ENCODE measurements at places on chromosomes 4 and X.

- no peak for DNase-seq
Measured at GRCh38 chrX:10174810-10175209, 18.0 kb downstream of the CLCN4 start.

GRCh38 chrX:54482839-54483593, 13.0 kb downstream of the FGD1 start:
- no peak for DNase-seq

DNA sequence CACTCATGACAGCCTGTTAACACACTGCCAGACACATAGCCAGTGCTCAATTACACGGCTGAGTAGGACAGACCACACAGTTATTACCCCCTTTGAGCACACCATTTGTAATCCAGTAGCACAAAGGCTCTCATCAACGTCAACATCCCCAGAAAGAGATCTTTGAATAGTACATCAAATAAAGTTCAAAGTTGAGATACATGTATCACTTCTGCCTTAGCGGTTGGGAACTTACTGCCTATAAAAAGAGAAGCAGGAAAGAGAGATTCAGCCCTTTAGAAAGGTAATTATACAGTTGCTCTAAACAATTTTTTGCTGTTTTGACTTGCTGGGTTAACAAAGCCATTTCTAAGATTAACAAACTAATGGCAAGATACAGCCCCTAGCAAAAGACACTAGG, 16.2 kb downstream of the ANXA5 start:
- DNase-seq = no peak

GRCh38 chr4:113694008-113694407, 67.5 kb downstream of the CAMK2D start:
- DNase-seq = no peak

- DNase-seq = no peak
Measured at GRCh38 chr4:108141213-108141950, 27.4 kb downstream of the LEF1 start.

DNA sequence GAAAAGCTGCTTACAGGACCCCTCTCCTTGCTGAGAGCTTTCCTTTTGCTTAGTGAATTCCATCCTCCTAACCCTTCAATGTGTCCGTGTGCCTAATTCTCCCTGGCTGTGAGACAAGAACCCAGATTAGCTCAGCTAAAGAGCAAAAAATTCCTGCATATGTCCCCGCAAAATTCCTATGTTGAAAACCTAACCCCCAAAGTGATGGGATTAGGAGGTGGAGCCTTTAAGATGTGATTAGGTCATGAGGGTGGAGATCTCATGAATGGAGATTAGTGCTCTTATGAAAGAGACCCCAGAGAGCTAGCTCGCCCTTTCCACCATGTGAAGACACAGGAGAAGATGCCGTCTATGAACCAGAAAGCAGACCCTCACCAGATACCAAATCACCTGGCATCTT, 503.0 kb upstream of the DIAPH2 start:
- DNase-seq = no peak

- no peak for DNase-seq
Measured at GRCh38 chr4:1376391-1376840, 29.4 kb downstream of the UVSSA start.

DNA sequence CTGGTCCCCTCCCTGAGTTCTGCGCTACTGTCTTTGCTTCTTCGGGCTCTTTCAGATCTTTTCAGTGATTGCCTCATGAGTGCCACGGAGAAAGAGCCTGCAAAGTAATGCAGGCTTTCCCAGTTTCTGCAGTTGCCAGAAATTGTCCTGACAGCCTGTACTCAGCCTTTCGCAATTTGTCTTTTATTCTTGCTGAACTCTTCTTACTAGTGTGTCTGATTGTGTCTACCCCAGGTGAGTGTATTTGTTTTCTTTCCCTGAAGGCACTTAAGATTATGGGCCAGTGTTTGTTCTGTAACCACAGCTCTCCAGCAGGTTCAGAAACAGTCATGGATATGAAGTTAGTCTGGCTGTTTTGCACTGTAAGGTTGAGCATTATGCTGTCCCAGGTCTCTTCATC, 47.1 kb downstream of the FAM193A start:
- DNase-seq = peak; percentile 83

DNA sequence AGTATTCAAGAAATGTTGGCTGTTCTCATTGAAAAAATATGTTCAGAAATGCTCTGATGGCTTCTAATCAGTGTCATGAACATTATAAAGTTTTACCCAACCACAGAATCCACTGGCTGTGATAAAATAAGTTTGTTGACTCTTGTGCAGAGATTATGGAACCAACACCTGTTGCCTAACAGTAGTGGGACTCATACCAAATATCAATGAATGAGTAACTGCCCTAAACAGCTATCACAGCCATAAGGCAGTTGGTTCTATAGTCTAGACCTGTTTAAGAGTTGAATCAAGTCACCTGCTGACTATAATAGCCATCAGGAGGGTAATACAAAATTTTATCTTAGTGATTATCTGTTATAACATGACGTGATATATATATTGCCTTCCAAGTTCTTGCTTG, 168.3 kb downstream of the ATOH1 start:
- DNase-seq = no peak

DNA sequence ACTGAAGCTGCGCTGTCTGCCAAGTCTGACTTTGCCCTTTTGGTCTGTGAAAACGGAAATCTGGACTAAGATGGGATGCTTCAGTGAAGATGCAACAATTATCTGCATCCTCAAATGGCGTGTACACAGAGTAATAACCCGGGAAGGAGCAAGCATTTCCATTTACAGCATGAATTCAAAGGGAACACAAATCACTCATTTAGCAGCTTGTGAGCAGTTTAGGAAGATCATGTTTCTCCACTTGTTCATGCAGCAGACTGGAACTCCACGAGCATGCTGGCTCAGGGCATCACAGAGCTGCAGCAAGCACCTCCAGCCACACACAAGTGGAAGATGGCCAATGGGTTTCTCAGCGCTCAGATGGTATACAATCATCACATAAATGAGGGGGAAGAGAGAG, 175.5 kb downstream of the NLGN4X start:
- DNase-seq = peak; percentile 90

DNA sequence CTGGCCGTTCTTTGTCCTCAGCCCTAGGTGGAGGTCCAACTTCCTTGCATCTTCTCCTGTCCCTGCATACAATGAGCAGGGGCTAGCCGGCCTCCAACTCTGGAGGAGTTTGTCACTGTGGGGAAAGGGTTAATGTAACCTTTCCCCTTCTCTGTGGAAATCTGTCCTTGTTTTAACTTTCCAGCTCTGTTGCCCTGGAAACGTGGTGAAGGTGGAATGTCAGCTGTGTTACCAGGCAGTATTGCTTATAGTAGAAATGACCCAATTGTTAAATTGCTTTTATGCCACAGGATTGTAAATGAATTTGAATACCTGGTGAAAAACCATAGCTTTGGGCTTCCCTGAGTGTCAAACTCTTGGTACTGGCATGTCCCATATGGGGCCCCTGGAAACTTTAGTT, 131.6 kb upstream of the SCML1 start:
- DNase-seq = no peak

- peak; percentile 78 for DNase-seq
Measured at GRCh38 chr4:61407642-61408618, 207.8 kb downstream of the ADGRL3 start.

GRCh38 chr4:181077341-181077740, 1165.9 kb upstream of the TENM3 start:
- DNase-seq = no peak

GRCh38 chr4:47704693-47705325, 133.1 kb downstream of the CORIN start:
- peak; percentile 22 for DNase-seq

DNA sequence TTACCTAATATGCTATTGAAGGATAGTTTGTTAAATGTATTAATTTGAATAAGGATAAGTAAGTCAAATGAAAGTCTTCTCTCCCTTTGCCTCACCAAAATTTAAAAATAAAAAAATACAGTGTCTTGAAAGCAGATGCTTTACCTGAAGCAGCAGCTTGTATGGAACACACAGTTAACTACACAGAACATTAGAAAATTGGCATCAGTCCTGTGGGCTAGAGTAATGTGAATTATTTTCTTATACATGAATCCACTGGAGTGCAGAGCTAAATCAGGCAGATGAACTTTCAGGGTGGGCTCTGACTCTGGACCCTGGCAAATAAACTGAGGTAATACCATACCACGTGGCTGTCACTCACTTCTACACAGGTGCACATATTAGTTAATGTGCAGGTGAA, 348.0 kb downstream of the FSTL5 start:
- no peak for DNase-seq

DNA sequence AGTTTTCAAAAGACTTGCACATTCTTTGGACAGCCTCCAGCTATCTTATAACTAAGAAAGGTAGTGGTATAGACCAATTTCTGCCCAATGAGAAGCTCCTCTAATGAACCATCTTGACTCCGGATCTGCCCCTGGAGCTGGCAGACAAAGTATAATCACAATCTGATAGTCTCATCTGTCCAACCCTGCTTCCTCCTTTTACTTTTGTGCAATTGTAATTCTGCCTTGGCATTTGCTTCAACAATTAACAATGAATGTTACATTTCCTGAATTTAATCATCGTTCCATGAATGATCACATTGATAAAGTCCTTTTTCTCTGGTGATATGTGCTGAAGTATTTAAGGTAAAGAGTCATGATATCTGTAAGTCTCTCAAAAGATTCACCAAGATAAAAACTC, 27.8 kb downstream of the FRYL start:
- DNase-seq = no peak

DNA sequence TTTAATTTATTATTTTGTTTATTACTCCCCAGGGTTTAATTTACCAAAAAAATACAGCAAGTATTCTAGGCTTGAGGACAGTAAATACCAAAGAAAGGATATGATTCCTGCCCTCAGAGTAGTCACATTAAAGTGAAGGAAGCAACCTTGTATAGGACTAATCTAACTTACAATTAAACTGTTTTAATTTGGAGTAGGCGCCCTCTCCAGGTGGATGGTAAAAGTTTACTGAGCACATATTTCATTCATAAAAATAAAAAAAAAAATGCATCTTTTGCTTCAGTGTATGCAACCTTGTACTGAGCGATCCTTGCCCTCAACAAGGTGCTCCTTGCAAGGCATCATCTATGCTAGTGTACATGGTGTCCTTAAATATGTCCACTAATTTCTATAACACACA, 72.0 kb upstream of the MAGEB16 start:
- DNase-seq = no peak

- no peak for DNase-seq
Measured at GRCh38 chr4:17260166-17260907, 251.6 kb downstream of the QDPR start.

- no peak for DNase-seq
Measured at GRCh38 chr4:94519019-94519418, 67.3 kb downstream of the PDLIM5 start.

- no peak for DNase-seq
Measured at GRCh38 chr4:149952101-149952500, 126.1 kb upstream of the DCLK2 start.

- DNase-seq = peak; percentile 17
Measured at GRCh38 chrX:40201329-40201885, 103.6 kb upstream of the BCOR start.

DNA sequence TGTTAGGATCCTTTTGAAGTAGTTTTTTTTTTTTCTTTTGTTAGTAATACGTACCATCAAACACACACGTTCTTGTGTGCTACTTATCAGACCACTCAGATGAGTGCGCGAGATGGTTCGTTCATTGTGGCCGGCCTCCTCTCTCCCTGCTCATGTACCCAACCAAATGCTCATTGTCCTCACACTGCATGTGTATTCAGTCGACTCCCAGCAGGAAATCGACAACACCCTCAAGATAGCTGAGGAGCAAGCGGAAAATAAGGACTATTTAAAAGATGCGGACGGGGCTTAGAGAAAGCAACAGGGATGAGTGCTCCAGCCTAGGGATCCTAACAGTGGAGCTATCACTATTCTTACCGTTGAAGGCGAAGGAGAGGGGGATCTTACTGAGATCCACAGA, 72.9 kb upstream of the GUCY1A1 start:
- no peak for DNase-seq

- DNase-seq = no peak
Measured at GRCh38 chr4:84678976-84679744, 96.2 kb downstream of the CDS1 start.

GRCh38 chrX:132710656-132711155, 221.9 kb upstream of the MBNL3 start:
- no peak for DNase-seq

DNA sequence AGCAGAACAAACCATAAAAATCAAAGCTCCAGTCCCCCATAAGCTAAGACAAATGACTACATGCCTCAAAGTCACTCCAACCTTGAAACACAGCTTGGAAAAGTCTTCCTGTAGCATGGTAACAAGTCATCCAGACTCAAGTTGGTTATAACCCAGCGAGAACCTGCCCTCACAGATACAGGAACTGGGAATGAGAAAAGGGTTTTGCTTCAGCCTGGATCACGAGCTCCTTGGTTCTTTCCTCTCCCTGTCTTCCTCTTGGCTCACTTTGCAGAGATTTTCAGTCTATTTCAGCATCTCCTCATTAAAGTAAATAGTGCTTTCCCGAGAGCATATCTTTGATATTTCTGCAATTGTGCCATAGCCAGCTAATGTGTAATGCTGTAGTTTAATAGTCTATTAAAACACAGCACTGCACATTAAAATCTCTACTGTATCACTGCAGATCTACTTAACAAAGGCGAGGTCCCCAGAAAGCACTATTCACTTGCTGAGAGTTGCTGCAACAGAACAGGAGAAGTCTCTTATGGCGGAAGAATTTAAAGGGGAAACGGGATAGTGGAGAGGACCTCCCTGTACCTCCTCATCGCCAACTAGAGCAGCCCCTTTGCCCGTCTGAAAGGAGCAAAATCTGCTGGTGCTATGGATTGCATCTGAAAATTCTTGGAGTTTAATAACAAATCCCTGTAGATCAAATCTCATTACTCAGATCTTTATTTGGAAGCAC, 249.3 kb upstream of the GATB start:
- no peak for DNase-seq

GRCh38 chr4:6591313-6591712, 16.3 kb downstream of the MAN2B2 start:
- DNase-seq = peak; percentile 38

GRCh38 chr4:183503497-183504063, 1.3 kb upstream of the ING2 start:
- DNase-seq = no peak

DNA sequence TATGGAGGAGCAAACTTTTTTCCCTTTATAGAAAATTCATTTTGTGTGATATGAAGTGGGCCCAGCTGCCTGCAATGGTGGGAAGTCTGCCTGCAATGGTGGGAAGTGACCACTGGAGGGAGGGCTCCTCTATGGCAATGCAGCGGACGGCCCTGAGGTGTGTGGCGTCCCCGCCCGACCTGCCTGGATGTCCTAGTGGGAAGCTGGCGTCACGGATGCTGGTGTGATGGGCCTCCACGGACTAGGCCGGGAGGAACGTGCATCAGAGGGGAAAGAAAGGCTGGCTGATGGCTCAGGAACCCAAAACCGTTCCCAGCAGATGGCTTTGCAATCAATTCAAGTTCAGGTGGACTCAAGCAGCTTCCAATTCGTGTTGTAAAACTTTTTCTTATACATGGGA, 177.9 kb downstream of the AFAP1 start:
- DNase-seq = peak; percentile 28

DNA sequence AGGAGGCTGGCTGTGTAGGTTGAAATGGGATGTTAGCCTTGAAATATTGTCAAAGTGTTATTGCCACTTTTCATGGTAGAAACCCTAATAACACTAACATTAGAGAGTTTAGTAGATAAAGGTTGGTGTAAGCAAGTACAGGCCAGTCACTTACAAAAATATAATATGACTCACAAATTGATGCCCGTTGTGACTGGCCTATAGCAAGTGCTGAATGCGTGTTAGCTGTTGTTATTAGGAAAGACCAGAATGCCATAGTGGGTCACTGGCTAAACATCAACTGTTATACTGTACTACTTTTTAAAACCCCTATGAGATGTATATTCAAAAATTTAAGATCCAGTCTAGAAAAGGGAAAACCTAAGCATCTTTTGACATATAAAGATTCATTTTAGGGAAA, 20.4 kb upstream of the GDPD2 start:
- no peak for DNase-seq

All from NCI-H1417 (cell line).